ENCODE measurements at places on chromosomes 1 and 21. TPM values are rescaled to one million over a fixed set of nuclear protein-coding genes. Genes with fewer than 3 reads are reported as not detected.

DNA sequence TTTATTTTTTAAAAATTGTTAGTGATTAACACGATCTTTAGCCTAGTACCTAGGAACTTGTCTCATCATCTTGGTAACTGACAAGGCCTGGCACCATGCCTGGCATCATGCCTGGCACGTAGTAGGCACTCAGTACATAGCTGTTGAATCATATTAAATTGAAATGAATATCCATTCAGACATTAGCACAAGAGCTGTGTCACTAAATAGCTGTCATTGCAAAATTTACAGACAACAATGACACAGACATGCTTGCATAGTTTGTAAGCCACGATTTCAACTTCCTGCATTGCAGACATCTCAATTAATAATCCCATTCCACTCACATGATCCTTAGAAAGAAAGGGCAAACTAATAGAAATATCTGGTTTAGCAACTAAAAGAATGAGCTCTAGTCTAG is 15.4 kb upstream of the PHACTR4 start:
- DNase-seq = no peak
- no peak overlapping the region for H3K27ac ChIP-seq
- H3K4me1 ChIP-seq = peaks cover 2% of the 10 kb centered on the region
- no peaks in the 10 kb centered on the region for H3K27me3 ChIP-seq

DNA sequence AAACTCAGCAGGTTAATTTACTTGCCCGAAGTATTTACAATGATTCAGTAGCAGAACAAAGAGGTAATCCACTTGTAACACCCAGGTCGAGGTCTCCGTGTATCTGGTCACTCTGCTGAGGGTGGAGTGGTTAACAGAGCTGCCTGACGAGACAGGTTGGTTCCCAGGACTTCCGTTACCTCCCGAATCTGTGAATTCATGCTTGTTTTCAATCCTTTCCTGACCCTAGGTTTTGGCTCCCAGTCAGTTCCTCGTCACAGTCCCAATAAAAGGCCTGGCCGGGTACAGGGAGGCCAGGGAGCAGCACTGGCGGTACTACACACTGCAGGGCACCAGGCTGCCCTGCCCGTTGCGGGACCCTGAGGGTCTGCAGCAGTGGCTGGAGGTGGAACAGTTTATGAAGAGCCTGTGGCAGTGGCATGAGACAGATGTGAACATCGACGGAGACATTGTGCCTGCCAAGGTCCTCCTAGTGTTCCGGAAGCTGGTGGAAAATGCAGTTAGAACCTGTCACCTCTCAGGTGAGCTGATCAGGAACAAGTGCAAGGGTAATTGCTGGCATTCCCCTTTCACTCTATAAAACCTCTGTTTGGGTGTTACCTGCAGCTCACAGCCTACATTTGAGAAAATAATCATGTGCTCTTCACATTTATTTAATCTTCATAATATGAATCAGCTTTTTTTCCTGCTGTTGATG is 12.8 kb downstream of the MAB21L3 start:
- H3K27ac ChIP-seq = no peak overlapping the region
- no peaks in the 10 kb centered on the region for H3K36me3 ChIP-seq
- peaks cover 17% of the 10 kb centered on the region for H3K4me1 ChIP-seq
- DNase-seq = no peak
- no peak overlapping the region for H3K4me3 ChIP-seq
- peaks cover 40% of the 10 kb centered on the region for H3K27me3 ChIP-seq

DNA sequence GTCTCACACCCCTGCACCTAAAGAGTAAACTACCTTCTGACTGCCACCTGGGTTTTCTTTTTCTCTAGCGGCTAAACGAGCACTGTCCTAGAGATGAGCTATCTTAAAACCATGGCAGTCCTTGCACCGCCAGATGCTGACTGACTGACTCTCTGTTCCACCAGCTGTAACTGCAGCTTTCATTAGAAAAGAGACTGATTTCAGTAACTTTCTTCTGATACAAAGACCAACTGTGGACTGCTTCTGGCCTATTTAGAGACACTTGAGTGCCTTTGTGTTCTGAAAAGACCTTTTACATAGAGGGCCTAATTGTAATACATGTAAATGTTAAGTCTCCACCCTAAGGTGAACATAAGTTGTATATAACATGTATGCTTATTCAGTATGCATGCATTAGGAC is 152.5 kb downstream of the DISC1 start:
- H3K4me1 ChIP-seq = no peaks in the 10 kb centered on the region
- H3K27me3 ChIP-seq = no peaks in the 10 kb centered on the region
- no peaks in the 10 kb centered on the region for H3K36me3 ChIP-seq

GRCh38 chr1:32241001-32241763 is 5.8 kb upstream of the FAM167B start:
- peak overlapping the region; percentile 34 for H3K27ac ChIP-seq
- peaks cover under 1% of the 10 kb centered on the region for H3K36me3 ChIP-seq
- no peaks in the 10 kb centered on the region for H3K27me3 ChIP-seq

GRCh38 chr1:42164551-42165420 is at the start of gene GUCA2A:
Gene GUCA2A, minus strand, starts transcription at chr1:42164745. Its CDS starts 33 bp downstream, at chr1:42164712.
- no peak within 1 kb of the TSS for H3K4me3 ChIP-seq
- H3K27ac ChIP-seq = no peak within 1 kb of the TSS
- peaks cover 2% of the 10 kb centered on the region for H3K4me1 ChIP-seq
- peaks cover 4% of the 10 kb centered on the region for H3K27me3 ChIP-seq
- no peaks in the 10 kb centered on the region for H3K36me3 ChIP-seq
- DNase-seq = no peak

DNA sequence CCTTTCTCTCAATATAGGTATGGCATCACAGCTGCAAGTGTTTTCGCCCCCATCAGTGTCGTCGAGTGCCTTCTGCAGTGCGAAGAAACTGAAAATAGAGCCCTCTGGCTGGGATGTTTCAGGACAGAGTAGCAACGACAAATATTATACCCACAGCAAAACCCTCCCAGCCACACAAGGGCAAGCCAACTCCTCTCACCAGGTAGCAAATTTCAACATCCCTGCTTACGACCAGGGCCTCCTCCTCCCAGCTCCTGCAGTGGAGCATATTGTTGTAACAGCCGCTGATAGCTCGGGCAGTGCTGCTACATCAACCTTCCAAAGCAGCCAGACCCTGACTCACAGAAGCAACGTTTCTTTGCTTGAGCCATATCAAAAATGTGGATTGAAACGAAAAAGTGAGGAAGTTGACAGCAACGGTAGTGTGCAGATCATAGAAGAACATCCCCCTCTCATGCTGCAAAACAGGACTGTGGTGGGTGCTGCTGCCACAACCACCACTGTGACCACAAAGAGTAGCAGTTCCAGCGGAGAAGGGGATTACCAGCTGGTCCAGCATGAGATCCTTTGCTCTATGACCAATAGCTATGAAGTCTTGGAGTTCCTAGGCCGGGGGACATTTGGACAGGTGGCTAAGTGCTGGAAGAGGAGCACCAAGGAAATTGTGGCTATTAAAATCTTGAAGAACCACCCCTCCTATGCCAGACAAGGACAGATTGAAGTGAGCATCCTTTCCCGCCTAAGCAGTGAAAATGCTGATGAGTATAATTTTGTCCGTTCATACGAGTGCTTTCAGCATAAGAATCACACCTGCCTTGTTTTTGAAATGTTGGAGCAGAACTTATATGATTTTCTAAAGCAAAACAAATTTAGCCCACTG is 11.5 kb downstream of the HIPK1 start:
- peaks cover 56% of the 10 kb centered on the region for H3K36me3 ChIP-seq
- peaks cover 52% of the 10 kb centered on the region for H3K4me1 ChIP-seq
- H3K27me3 ChIP-seq = no peaks in the 10 kb centered on the region
- peak; percentile 82 for DNase-seq

- peaks cover 33% of the 10 kb centered on the region for H3K4me1 ChIP-seq
- no peak overlapping the region for H3K4me3 ChIP-seq
- no peaks in the 10 kb centered on the region for H3K27me3 ChIP-seq
- DNase-seq = no peak
- no peak overlapping the region for H3K27ac ChIP-seq
These were observed 107.0 kb upstream of the KRTAP19-8 start for GRCh38 chr21:31145274-31145673.

GRCh38 chr1:209622841-209623829 is 29.1 kb downstream of the LAMB3 start:
- peaks cover 3% of the 10 kb centered on the region for H3K36me3 ChIP-seq
- peaks cover 3% of the 10 kb centered on the region for H3K4me1 ChIP-seq
- H3K27me3 ChIP-seq = no peaks in the 10 kb centered on the region
- no peak for DNase-seq

DNA sequence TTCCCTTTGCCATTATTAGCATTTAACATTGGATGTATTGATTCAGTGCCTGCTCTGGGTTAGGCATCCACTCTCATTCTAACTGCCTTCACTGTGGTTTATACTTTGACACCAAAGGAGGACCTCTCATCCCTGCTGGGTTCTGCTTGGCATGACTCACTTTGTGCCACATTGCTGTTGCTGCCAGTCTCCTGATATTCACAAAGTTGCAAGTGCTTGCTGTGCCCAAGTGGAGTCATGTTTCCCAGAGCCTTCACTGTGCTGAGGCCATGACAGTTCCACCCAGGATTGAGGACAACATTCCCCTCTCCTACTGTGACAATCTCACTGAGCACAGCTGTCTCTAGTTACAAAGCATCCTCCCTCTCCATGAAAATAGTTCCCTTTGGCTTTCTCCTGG is 519.9 kb upstream of the USP24 start:
- no peaks in the 10 kb centered on the region for H3K4me1 ChIP-seq
- no peaks in the 10 kb centered on the region for H3K36me3 ChIP-seq
- DNase-seq = no peak
- H3K27me3 ChIP-seq = no peaks in the 10 kb centered on the region
- H3K4me3 ChIP-seq = no peak overlapping the region
- no peak overlapping the region for H3K27ac ChIP-seq

- H3K4me1 ChIP-seq = no peaks in the 10 kb centered on the region
- no peak for DNase-seq
- no peak overlapping the region for H3K4me3 ChIP-seq
These were observed 355.8 kb upstream of the NR5A2 start for GRCh38 chr1:199671684-199672083.

GRCh38 chr1:111535256-111536191 is 32.1 kb upstream of the ADORA3 start:
- peaks cover 10% of the 10 kb centered on the region for H3K27me3 ChIP-seq
- peaks cover 9% of the 10 kb centered on the region for H3K4me1 ChIP-seq
- DNase-seq = no peak
- no peak overlapping the region for H3K4me3 ChIP-seq
- no peak overlapping the region for H3K27ac ChIP-seq

DNA sequence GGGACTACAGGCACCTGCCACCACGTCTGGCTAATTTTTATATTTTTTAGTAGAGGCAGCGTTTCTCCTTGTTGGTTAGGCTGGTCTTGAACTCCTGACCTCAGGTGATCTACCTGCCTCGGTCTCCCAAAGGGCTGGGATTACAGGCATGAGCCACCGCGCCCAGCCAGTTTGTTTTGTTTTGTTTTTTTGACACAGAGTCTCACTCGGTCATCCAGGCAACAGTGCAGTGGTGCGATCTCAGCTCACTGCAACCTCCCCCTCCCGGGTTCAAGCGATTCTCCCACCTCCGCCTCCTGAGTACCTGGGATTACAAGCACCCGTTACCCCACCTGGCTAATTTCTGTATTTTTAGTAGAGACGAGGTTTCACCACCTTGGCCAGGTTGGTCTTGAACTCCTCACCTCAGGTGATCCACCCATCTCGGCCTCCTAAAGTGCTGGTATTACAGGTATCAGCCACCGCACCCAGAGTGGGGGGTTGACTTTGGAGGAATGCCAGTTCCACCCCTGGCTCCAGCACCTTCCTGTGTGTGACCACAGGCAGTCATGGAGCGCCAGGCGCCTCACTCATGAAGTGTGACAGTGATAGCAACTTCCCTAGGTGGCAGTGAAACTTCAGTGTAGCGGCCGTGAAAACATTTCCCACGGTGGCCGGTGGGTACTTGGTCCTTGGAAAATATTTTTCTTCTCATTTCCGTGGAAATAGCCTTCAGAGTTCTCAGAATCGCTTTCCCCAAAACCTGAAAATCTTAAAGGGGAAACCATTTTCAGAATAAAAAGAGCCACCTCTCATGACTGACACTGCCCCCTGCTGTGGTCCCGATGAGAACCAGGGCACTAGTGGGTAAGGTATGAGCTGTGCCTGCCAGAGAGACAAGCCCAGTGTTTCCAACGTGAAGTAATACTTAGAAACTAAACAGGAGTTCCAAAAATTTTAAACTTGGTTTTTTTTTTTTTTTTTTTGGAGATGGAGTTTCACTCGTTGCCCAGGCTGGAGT is 48.6 kb downstream of the WDR4 start:
- no peak overlapping the region for H3K27ac ChIP-seq
- H3K4me3 ChIP-seq = no peak overlapping the region
- H3K27me3 ChIP-seq = peaks cover 29% of the 10 kb centered on the region
- DNase-seq = peak; percentile 70
- H3K36me3 ChIP-seq = peaks cover 5% of the 10 kb centered on the region

DNA sequence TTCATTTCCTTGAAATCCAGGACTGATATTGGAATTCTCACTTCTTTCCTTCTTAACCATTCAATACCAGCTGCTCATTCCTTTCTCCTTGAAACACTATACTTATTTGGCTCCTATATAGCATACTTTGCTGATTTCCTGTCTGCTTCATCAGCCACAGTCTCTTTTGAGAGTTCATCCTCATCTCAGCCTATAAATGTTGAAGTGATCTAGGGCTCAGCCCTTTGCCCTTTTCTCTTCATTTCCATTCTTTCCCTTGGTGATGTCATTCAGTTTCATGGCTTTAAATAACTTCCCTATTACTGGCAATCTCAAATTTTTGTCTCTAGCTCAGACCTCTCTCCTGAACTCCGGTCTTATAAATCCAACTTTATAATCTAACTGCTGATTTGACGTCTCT is 24.1 kb upstream of the RABGAP1L start:
- H3K4me3 ChIP-seq = no peak overlapping the region
- DNase-seq = no peak
- H3K4me1 ChIP-seq = no peaks in the 10 kb centered on the region

GRCh38 chr1:52238474-52238873 is 96.6 kb downstream of the ZFYVE9 start:
- H3K27me3 ChIP-seq = peaks cover 9% of the 10 kb centered on the region
- H3K36me3 ChIP-seq = no peaks in the 10 kb centered on the region
- H3K4me1 ChIP-seq = peaks cover 1% of the 10 kb centered on the region
- H3K4me3 ChIP-seq = no peak overlapping the region
- no peak overlapping the region for H3K27ac ChIP-seq
- DNase-seq = no peak

- H3K27me3 ChIP-seq = peaks cover 4% of the 10 kb centered on the region
- no peak overlapping the region for H3K4me3 ChIP-seq
- H3K27ac ChIP-seq = no peak overlapping the region
- no peak for DNase-seq
- H3K4me1 ChIP-seq = no peaks in the 10 kb centered on the region
These were observed 243.2 kb upstream of the NR5A2 start for GRCh38 chr1:199784138-199784895.

- H3K36me3 ChIP-seq = no peaks in the 10 kb centered on the region
- H3K27me3 ChIP-seq = peaks cover 27% of the 10 kb centered on the region
- no peak overlapping the region for H3K27ac ChIP-seq
- peaks cover 1% of the 10 kb centered on the region for H3K4me1 ChIP-seq
- no peak for DNase-seq
These were observed 29.3 kb upstream of the SRSF10 start for GRCh38 chr1:24009406-24009805.

- peaks cover 13% of the 10 kb centered on the region for H3K27me3 ChIP-seq
- H3K27ac ChIP-seq = peak within 1 kb of the TSS; percentile 77
- peak within 1 kb of the TSS; percentile 87 for H3K4me3 ChIP-seq
These were observed at the start of gene ZNF695 for GRCh38 chr1:247007511-247008405. Gene ZNF695, minus strand, starts transcription at chr1:247008057. Its CDS starts 149 bp downstream, at chr1:247007908.

The SPATA6 gene
- 0.40 TPM for total RNA-seq

The C1orf94 gene
- not detected for total RNA-seq

The DRAXIN gene
- total RNA-seq = not detected

The GPA33 gene
- total RNA-seq = not detected

The GSTM5 gene
- total RNA-seq = 0.07 TPM

The SLAMF9 gene
- total RNA-seq = not detected

The DHX9 gene
- 355 TPM for total RNA-seq

The NEGR1 gene
- total RNA-seq = not detected

The TCEA3 gene
- 7.8 TPM for total RNA-seq

The DCDC2B gene
- total RNA-seq = not detected

The RPL11 gene
- total RNA-seq = 1,194 TPM

Data from activated CD4-positive, alpha-beta T cell treated with anti-CD3 and anti-CD28 coated beads, Interleukin-2, amount 10 ng/mL, durations not matched to agents 24 days and 14 days (primary cell).